ENCODE measurements at places on chromosomes 5 and 9.
A peak's percentile ranks its signal among the peaks of the same experiment; 100 is the strongest.

DNA sequence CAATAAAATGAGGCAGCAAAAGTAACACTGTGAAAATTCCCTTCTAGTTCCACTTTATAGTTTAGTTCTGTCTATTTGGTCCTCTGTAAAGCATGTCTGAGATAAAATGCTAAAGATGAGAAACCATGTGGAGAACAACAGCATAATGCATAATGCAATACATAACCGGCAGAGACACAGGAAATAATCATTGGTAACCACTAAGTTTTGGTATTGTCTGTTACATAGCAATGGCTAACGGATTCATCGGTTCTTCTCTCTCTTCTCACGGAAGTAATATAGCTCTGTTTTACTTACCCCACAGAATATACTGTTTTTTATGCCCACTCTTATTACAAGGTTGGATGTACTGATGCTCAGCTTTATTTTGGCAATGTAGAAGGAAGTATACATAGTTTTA is 158.9 kb downstream of the FAM174A start:
- DNase-seq = no peak

- no peak for DNase-seq
Observed at GRCh38 chr9:116237456-116237855, 83.9 kb downstream of the PAPPA start.

- DNase-seq = no peak
Observed at GRCh38 chr5:127804886-127805426, 101.8 kb downstream of the CCDC192 start.

DNA sequence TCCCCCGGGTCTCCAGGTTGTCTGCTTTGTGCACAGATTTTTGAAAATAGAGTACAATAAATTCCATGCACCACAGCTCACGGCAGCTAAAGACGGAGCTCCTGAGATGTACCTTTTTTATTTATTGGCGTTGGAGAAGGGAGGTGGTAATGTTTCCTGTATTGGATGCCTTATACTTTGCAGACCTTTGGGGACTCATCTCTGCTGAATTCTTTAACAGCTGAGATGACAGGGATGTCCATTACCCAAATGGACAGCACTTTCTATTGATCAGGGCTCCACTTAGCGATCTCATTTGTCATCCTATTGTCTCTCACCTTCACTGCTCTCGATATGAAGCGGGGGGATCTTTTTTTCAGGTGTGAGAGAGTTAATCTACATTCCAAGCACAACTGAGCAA is 137.8 kb downstream of the EFNA5 start:
- DNase-seq = no peak

DNA sequence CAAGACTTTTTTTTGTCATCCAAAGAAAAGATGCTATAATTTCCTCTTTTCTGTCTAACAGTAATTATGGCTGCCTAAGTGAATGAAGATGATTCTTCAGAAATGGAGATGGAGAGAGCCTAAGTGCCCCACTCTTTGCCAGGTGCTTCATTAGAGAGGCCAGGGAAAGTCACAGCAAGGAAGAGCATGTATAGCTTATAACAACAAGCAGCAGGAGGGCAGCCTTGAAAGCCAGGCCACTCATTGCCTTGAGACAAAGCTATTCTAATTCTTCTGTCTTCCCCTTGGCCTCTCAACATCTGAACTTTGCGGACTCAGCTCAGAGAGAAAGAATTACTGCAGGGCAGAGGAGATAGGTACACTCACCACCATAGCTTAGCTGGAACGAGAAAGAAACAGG is 112.0 kb upstream of the ZNF366 start:
- no peak for DNase-seq

DNA sequence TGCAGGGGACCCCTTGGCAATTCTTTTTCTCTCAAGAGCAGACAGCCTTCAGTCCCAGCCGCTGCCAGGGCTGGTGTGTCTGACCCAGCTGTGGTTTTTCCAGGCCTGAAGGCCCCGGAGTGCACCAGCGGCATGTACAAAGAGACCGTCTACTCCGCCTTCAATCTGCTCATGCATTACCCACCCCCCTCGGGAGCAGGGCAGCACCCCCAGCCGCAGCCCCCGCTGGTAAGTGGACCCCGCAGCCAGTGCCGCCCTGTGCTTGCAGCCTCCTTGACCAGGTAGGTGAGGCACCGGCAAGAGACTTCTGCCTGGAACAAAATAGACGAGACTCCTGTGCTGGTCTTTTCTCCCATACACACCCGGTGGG is 1.3 kb downstream of the TCF7 start:
- DNase-seq = no peak

- DNase-seq = no peak
Observed at GRCh38 chr5:82278711-82279370, 687 bp upstream of the RPS23 start.

GRCh38 chr9:76077537-76077936 is 187.1 kb downstream of the PCSK5 start:
- no peak for DNase-seq

DNA sequence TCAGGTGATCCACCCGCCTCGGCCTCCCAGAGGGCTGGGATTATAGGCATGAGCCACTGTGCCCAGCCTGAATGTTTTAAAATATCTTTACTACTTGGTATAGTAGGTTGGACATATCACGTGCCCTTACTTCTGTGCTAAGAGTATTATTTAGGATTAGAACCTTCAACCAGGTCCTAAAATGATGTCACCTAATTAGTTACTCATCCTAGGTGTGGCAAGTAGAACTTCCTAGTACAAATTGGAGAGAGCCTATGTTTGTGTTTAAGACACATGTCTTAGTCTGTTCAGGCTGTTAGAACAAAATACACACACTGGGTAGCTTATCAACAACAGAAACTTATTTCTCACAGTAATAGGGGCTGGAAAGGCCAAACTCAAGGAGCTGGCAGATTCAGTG is 51.5 kb downstream of the ZFAND5 start:
- DNase-seq = no peak

- no peak for DNase-seq
Observed at GRCh38 chr5:169837686-169838085, 142.6 kb downstream of the INSYN2B start.

DNA sequence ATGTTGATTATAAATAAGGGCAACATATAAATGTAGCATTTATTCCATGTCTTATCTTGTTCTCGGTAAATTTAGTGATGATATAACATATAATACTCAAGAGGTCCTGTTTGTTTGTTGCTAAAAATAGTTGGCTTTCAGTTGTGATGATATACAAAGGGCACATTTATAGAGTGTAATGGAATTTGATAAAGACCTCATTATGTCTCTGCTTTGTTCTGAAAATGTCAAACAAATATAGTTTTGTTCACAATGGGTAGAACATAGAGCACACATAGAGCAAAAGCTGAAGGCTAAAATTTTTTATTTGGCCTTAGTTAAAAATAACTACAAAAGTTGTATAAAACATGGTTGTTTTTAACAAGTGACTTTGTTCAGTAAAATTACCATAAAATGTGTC is 477.1 kb upstream of the SMC2 start:
- no peak for DNase-seq

GRCh38 chr5:148791696-148792095 is 34.7 kb upstream of the ADRB2 start:
- no peak for DNase-seq

GRCh38 chr9:98074115-98074990 is 17.8 kb downstream of the NANS start:
- peak; percentile 56 for DNase-seq

DNA sequence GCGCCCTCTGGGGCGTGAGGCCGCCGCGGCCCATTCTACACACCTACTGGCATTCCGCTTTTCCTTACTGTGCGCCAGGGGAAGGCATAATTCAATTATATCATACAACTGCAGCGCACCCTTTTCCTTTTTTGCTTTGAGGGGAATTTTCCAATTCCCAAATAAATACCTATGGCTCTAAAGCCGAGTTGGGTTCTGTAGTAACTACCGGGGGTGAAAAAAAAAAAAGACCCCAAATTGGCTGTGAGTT is 34.1 kb upstream of the NFIB start:
- DNase-seq = no peak

- DNase-seq = no peak
Observed at GRCh38 chr5:143435210-143435657, 31.7 kb upstream of the NR3C1 start.

DNA sequence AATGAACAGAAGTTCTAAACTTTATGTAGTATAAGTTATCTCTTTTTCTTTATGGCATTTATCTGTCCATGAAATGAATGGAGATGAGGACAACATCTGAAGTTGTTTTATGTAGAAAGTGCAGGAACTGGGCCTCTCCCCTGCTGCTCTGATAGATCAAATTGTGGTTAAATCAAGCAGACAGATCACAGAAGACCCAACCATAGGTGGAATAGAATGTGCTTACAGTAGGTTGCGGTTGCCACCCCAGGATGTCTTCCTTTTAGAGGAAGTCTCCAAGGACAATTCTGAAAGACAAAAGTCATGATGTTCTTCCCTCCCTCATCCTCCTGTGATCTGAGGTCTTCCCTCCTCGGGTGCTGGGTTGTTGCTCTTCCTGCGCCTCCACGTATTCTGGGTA is 12.9 kb downstream of the RASGRF2 start:
- no peak for DNase-seq

GRCh38 chr9:6007770-6008168 is 7.7 kb downstream of the RANBP6 start:
- peak; percentile 60 for DNase-seq

- DNase-seq = no peak
Observed at GRCh38 chr9:128390150-128390812, 19.1 kb downstream of the URM1 start.

GRCh38 chr9:4167079-4167671 is 132.7 kb downstream of the GLIS3 start:
- no peak for DNase-seq

- DNase-seq = no peak
Observed at GRCh38 chr5:36575361-36575781, 31.0 kb upstream of the SLC1A3 start.
